ENCODE measurements at places on chromosomes 13 and 19. TPM values are rescaled to one million over a fixed set of nuclear protein-coding genes. Genes with fewer than 3 reads are reported as not detected.

The ARHGEF7 gene
- total RNA-seq = 39.1 TPM

The EXOC3L2 gene
- total RNA-seq = under 0.01 TPM

The CCDC194 gene
- total RNA-seq = not detected

The KLK12 gene
- total RNA-seq = not detected

The TPTE2 gene
- not detected for total RNA-seq

The IL27RA gene
- 2.0 TPM for total RNA-seq

The MBD3L3 gene
- not detected for total RNA-seq

The TNNI3 gene
- total RNA-seq = not detected

The SELENOV gene
- not detected for total RNA-seq

The SIGLEC7 gene
- not detected for total RNA-seq

The PTGIR gene
- total RNA-seq = 3.0 TPM

The SMAD9 gene
- 30.6 TPM for total RNA-seq

The ZNF417 gene
- 16.7 TPM for total RNA-seq

The POSTN gene
- 98.8 TPM for total RNA-seq

The VMAC gene
- 6.4 TPM for total RNA-seq

The RETN gene
- not detected for total RNA-seq

The KLK2 gene
- total RNA-seq = not detected

The GNG7 gene
- 0.76 TPM for total RNA-seq

The PCP2 gene
- not detected for total RNA-seq

The ARRDC5 gene
- total RNA-seq = 0.11 TPM

The FAM124A gene
- total RNA-seq = 6.4 TPM

The DIAPH3 gene
- 35.7 TPM for total RNA-seq

The ZNF296 gene
- not detected for total RNA-seq

The SCAMP4 gene
- total RNA-seq = 47.8 TPM

The SKA3 gene
- 20.2 TPM for total RNA-seq

The PLIN4 gene
- 0.11 TPM for total RNA-seq

The SUPT20H gene
- total RNA-seq = 58.4 TPM

The CFAP97D2 gene
- total RNA-seq = not detected

The ZNF8 gene
- total RNA-seq = 6.5 TPM

The ZNF324 gene
- 13.1 TPM for total RNA-seq

The GNA15 gene
- total RNA-seq = not detected

The RXFP2 gene
- not detected for total RNA-seq

The PDE4A gene
- total RNA-seq = 5.3 TPM

The PDE4C gene
- under 0.01 TPM for total RNA-seq

The ZNF585A gene
- total RNA-seq = 6.7 TPM

The NAPSA gene
- total RNA-seq = 0.13 TPM

The ZNF442 gene
- 4.8 TPM for total RNA-seq

The ZNF418 gene
- total RNA-seq = 6.8 TPM

The FAAP24 gene
- 4.4 TPM for total RNA-seq

The CACNG8 gene
- not detected for total RNA-seq

The SPTBN4 gene
- total RNA-seq = 3.5 TPM

The GRK1 gene
- not detected for total RNA-seq

The AKAP8L gene
- total RNA-seq = 40.1 TPM

The KLK1 gene
- total RNA-seq = not detected

The WDR87 gene
- total RNA-seq = not detected

The OR2Z1 gene
- not detected for total RNA-seq

The KCNRG gene
- 0.22 TPM for total RNA-seq

The KLK7 gene
- not detected for total RNA-seq

The LAIR2 gene
- not detected for total RNA-seq
